IPS DF 6.9 (cell line): ENCODE measurements at places on chromosomes 7 and 10.

- DNase-seq = no peak
- H3K4me1 ChIP-seq = no peaks in the 10 kb centered on the region
- no peaks in the 10 kb centered on the region for H3K27me3 ChIP-seq
Observed at GRCh38 chr10:18767981-18768380, 108.8 kb downstream of the ARL5B start.

DNA sequence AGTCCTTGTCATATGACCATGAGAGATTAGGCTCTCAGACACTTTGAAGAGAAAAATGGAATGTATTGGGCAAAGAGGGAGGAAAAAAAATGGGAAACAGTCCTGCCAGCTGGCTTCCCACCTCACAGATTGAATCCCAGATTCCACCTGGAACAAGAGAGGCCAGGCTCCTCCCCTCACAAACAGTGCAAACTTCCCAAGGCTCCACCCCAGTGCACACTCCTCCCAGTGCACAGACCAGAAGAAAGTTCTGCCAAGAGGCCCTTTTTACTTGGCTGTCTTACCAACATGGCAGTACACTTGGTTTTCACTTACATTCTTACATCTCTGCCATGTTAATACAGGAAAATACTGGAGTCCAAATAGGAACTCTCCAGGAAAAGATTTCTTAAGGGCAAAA lies 202.3 kb downstream of the AHR start:
- H3K27ac ChIP-seq = no peak overlapping the region
- no peaks in the 10 kb centered on the region for H3K36me3 ChIP-seq
- no peak for DNase-seq
- no peak overlapping the region for H3K4me3 ChIP-seq

- H3K4me3 ChIP-seq = no peak overlapping the region
- no peaks in the 10 kb centered on the region for H3K36me3 ChIP-seq
- H3K27me3 ChIP-seq = no peaks in the 10 kb centered on the region
- peaks cover 8% of the 10 kb centered on the region for H3K4me1 ChIP-seq
- DNase-seq = no peak
Observed at GRCh38 chr10:34781711-34782110, 33.4 kb downstream of the PARD3 start.

DNA sequence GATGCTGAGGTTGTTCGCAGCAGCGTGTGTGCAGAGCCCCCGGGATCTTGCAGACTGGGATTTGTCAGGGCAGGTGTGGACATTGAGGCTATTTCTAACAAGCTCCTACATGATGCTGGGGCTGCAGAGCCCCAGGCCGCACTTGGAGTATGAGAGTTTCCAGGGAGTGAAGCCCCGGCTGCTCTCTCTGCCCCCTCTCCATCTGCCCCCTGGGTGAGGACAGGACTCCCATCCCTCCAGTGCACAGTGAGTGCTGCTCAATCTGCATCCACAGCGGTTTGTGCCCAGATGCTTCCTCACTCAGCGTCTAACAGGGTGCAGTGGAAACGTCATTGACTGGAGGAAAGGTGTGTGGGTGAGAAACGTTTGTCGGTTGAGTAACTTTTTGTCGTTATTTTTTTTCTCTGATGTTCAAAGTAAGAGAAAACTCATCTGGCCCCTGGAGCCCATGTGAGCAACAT lies 25.3 kb downstream of the IL2RA start:
- H3K4me1 ChIP-seq = no peaks in the 10 kb centered on the region
- no peak for DNase-seq
- H3K27me3 ChIP-seq = no peaks in the 10 kb centered on the region
- H3K27ac ChIP-seq = no peak overlapping the region
- H3K36me3 ChIP-seq = no peaks in the 10 kb centered on the region

GRCh38 chr7:45384499-45384898 lies 189.7 kb upstream of the ADCY1 start:
- H3K27ac ChIP-seq = no peak overlapping the region
- no peaks in the 10 kb centered on the region for H3K27me3 ChIP-seq
- no peaks in the 10 kb centered on the region for H3K4me1 ChIP-seq
- no peak for DNase-seq
- no peak overlapping the region for H3K4me3 ChIP-seq

DNA sequence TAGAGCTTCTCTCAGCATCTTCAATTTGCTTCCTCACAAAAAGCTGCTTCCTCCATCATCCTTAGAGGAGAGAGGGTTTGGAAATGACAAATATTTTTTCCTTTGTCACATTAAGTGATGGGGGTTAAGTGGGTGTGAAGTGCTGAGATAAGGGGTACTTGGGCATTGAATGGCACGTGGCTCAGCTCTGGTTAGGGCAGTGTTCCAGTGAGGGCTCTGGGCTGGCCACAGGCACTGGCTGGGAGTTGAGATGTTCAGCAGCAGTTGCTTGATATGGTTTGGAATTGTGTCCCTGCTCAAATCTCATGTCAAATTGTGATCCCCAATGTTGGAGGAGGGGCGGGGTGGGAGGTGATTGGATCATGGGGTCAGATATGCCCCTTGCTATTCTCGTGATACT lies 33.7 kb upstream of the CHCHD3 start:
- H3K36me3 ChIP-seq = no peaks in the 10 kb centered on the region
- H3K4me1 ChIP-seq = peaks cover 2% of the 10 kb centered on the region
- DNase-seq = no peak
- H3K4me3 ChIP-seq = no peak overlapping the region
- H3K27me3 ChIP-seq = no peaks in the 10 kb centered on the region

- H3K4me1 ChIP-seq = no peaks in the 10 kb centered on the region
- H3K4me3 ChIP-seq = no peak overlapping the region
- H3K27me3 ChIP-seq = no peaks in the 10 kb centered on the region
- DNase-seq = no peak
- no peak overlapping the region for H3K27ac ChIP-seq
- H3K36me3 ChIP-seq = no peaks in the 10 kb centered on the region
Observed at GRCh38 chr10:114068054-114068707, 24.5 kb downstream of the ADRB1 start.

DNA sequence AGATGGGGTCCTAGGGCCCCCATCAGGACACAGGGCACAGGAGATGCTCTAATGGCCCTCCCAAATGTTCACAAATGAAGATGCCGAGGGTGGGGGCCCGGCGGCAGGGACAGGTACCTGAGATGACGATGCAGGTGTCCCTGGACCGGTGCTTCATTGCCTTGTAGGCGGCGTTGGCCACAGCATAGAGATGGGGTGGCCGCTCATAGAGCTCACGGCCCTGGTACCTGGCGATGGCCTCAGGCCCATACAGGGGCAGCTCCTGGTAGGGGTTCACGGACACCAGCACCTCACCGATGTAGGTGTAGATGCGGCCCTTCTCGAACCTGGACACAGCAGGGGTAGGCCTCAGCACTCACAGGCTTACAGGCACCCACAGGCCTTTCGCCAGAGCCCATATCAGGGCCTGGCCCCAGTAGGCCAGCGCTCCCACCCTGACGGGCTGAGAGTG lies 2.0 kb downstream of the MYO1G start:
- no peaks in the 10 kb centered on the region for H3K27me3 ChIP-seq
- no peak overlapping the region for H3K4me3 ChIP-seq
- DNase-seq = no peak
- H3K27ac ChIP-seq = no peak overlapping the region

DNA sequence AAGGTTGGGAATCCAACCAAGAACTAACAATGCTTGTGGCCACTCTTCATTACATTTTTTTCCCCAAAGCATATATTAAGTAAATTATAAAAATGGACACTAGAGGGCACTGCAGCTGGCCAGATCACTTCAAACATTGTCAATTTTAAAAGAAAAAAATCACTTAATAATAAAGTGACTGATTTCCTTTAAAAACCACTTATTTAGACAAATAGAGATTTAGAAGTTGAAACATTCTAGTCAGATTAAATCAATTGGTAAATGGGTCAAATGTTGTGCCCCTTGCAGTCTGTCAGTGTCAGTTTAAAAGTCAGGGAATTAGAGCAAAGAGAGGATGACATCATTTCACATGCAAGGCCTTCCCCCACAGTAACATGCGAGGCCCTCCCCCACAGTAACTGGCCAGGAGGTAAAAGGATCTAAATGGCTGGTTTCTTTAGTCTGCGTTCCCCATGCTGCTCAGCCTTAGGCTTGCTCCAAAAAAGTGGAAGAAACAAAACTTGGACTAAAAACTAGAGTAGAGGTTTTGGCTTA lies 177.9 kb downstream of the SKAP2 start:
- no peak overlapping the region for H3K4me3 ChIP-seq
- no peaks in the 10 kb centered on the region for H3K27me3 ChIP-seq
- H3K4me1 ChIP-seq = no peaks in the 10 kb centered on the region

DNA sequence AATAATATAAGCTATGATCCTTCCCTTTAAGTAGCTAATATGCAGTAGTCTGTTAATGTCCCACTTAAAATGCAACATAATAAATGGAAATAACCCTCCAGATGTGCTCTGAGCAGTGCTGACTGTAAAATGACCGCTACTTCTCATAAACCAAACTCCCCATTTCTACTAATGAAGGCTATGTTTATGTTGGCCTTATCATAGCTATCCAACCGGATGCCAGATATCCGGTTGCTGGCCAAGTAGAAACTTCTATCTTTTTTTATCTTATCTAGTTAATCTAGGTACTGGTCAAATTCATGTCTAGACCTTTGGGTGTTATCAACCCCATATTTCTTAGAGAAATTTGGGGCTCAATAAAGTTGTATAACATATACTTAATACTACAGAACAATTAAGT lies 56.6 kb downstream of the CHRM2 start:
- no peaks in the 10 kb centered on the region for H3K36me3 ChIP-seq
- no peaks in the 10 kb centered on the region for H3K4me1 ChIP-seq
- H3K27ac ChIP-seq = no peak overlapping the region
- H3K27me3 ChIP-seq = no peaks in the 10 kb centered on the region
- no peak for DNase-seq

DNA sequence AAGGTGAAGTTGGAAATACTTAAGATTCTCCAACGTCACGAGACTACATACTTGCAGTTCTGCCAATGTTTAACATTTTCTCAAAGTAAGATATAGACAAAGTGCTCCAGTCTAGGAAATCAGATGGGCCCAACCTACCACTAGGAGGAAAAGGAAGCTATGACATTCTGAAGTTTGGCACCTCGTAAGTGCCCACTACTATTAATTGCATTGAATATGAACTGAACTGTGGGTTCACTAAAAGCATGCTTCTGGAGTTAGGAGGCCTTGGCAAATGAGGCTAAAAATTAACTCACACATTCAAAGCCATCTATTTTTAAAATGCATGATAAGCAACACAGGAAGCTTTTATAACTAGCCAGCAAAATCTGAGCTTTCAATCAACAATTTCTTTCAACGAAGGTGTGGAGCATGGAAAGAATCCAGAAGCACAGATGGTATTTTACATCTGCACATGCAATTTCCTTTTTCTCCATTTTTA lies 149.7 kb downstream of the LRRTM3 start:
- no peaks in the 10 kb centered on the region for H3K4me1 ChIP-seq
- H3K27ac ChIP-seq = no peak overlapping the region
- no peaks in the 10 kb centered on the region for H3K36me3 ChIP-seq
- H3K27me3 ChIP-seq = no peaks in the 10 kb centered on the region
- no peak overlapping the region for H3K4me3 ChIP-seq

DNA sequence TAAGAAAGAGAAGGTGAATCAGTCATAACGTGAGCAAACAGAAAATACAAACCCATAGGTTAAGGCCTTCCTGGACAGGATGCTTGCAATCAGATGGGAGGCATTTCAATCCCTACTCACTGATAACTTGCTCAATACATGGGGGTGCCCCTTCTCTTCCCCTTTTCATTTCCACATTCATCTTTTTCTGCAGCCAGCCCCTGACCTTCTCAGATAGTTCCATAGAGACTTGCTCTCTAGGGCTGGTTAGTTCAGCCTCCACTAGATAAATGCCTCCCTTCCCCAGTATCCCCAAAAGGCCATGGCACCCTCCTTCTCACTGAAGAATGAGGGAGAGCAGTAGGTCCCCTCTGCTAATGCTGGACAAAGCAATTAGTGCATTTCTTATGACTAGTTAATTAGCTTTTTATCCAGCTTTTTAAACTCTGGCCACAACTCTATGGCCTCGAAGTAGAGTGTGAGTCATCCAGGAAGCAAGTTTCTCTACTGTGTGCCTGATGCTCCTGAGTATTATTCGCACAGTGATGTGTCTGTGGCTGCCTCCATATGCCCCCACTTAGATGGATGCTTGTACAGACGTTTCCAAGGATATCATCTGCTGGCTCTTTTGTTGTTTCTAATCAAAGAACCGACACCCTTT lies 12.7 kb downstream of the CHN2 start:
- H3K27ac ChIP-seq = no peak overlapping the region
- H3K36me3 ChIP-seq = no peaks in the 10 kb centered on the region
- no peaks in the 10 kb centered on the region for H3K27me3 ChIP-seq
- DNase-seq = no peak

GRCh38 chr10:78925800-78926319 lies 142.9 kb upstream of the ZMIZ1 start:
- no peak overlapping the region for H3K4me3 ChIP-seq
- H3K27ac ChIP-seq = no peak overlapping the region
- peaks cover 3% of the 10 kb centered on the region; the same call in 1 of the 2 replicates for H3K4me1 ChIP-seq
- no peaks in the 10 kb centered on the region for H3K27me3 ChIP-seq
- no peak for DNase-seq

DNA sequence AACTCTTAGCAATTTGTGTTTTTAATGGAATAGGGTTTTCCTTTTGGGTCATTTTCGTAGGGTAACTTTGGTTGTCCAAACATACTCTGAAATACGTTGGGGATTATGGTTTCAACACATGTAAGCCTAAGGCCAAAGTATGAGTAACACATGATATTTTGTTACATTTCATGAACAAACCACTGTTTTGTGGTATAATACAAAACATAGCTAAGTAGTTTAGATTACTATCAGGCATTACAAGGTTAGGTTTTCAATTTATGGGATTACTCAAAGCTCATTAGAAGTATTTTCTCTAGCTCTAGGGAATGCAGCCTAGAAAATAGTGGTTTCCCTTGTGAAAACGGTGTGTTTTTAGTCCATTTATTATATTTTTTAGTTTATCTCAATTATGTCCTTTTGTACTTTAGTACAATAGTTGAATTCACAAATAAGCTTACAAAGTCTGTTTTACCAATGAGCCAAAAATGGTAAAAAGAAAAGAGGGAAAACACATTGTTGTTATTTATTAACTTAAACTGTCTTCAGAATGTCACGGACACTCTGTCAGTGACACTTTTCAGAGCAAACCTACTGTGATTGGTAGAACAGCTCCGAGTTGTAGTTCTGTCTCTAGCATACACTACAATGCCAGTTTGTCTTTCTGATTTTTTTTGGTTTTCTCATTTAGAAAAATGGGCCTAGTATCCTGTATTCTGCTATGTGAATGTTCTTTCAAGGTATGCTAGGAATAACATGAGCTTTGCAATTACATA lies 473.7 kb downstream of the SUGCT start:
- H3K27ac ChIP-seq = no peak overlapping the region
- no peaks in the 10 kb centered on the region for H3K4me1 ChIP-seq
- no peaks in the 10 kb centered on the region for H3K27me3 ChIP-seq
- H3K4me3 ChIP-seq = no peak overlapping the region
